ENCODE measurements at places on chromosomes 2 and 18. TPM values are rescaled to one million over a fixed set of nuclear protein-coding genes. Genes with fewer than 3 reads are reported as not detected.

GRCh38 chr2:134431838-134432434 lies 178.1 kb downstream of the MGAT5 start:
- DNase-seq: no peak

The ANKRD62 gene
- total RNA-seq: not detected

The SDC1 gene
- total RNA-seq: 9.8 TPM

DNA sequence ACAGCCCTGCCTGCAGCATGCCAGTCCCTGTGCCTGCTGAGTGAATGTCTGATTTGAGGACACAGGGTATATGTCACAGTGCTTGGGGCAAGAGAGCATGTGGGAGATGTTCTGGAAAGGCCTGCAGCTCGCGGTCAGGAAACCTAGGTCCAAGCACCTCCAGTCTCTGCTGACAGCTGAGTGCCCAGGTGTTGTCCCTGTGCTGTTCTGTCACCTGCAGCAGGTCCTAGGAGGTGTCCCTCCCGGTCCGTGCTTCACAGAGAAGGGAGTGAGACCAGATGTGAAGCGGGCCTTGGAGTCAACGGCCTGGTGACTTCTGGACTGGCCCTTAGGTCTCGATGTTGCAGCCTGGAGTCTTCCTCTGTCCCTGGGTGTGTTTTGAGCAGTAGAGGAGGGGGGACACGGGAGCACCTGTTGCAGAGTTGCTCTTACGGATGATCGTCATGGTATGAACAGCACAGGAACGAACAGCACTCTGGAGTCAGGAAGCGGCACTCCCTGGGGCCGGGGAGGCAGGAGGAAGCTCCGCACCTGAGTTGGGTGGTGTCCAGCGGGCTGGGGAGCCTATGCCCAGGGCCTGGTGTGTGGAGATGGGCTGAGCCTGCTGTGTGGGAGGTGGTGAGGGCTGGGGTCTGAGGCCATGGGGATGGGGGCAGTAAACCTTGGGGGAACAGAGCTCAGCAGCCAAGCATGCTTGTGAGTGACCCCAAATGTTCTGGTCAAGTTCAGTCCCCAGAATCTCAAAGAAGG lies 21.6 kb upstream of the ARHGEF4 start:
- no peak for DNase-seq

The AQP12B gene
- not detected for total RNA-seq

The COL3A1 gene
- 88.0 TPM for total RNA-seq

- DNase-seq: peak; percentile 10
Measured at GRCh38 chr2:33210626-33211025, 263.9 kb downstream of the LTBP1 start.

DNA sequence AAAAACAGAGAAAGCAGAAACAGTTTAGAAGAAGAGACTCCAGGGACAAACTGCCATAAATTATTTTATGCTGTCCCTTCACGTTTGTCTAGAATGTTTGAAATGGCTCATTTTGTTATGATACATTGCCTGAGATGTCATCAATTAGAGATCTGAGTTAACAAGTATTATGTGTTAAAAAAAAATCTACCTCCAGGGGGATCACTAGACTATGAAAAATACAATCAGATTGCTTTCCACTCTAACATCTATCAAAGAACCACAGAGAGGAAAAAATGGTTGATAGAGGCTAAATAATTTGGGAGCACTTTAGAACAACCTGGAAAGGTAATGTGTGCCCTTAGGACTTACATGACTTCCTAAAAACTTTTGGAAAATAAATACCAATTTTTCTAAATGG lies 103.8 kb upstream of the CCDC150 start:
- no peak for DNase-seq

GRCh38 chr2:10477443-10478297 lies 29.5 kb upstream of the ODC1 start:
- no peak for DNase-seq

The DGKD gene
- total RNA-seq: 46.5 TPM

The SPR gene
- 1.6 TPM for total RNA-seq

The CHST9 gene
- total RNA-seq: 2.4 TPM

DNA sequence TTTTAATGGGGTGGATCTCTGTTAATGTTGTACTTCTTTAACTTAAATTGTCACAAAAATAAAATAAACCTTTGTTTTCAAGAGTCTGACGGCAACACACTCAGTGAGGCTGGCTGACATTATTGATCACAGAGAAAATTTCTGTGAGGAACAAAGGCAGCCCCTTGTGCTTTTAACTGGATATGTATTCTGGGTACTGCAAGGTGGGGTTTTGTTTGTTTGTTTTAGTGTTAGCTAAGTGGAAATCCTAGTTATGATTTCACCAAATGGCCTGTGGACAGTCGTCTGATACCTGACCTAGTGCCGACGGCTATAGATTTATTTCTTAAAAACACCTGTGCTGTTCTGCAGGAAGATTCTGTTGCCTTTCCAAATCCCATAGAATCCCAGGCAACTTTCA lies 1329.5 kb upstream of the ZEB2 start:
- no peak for DNase-seq

DNA sequence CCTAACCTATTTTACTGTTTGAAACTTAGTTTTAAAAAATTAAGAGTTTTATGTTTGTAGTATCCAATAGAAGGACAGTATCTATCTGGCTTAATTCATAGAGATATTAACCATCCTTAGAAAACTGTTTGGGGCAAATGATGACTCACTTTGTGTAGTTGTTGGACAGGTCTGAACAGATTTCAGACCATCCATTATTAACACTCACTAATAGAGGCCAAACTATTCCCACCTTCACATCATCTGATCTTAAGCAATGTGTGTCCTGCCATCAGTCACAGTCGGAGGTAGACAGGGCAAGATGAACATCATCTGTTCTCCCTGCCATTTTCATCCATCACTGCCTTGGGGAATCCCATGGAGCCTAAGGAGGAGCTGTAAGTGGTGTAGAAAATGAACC lies 164.6 kb upstream of the DCC start:
- DNase-seq: no peak
